ENCODE measurements at places on chromosomes 3 and 15.
A peak's percentile ranks its signal among the peaks of the same experiment; 100 is the strongest.

- no peak for DNase-seq
Measured at GRCh38 chr3:192212979-192213378, 514.4 kb downstream of the FGF12 start.

DNA sequence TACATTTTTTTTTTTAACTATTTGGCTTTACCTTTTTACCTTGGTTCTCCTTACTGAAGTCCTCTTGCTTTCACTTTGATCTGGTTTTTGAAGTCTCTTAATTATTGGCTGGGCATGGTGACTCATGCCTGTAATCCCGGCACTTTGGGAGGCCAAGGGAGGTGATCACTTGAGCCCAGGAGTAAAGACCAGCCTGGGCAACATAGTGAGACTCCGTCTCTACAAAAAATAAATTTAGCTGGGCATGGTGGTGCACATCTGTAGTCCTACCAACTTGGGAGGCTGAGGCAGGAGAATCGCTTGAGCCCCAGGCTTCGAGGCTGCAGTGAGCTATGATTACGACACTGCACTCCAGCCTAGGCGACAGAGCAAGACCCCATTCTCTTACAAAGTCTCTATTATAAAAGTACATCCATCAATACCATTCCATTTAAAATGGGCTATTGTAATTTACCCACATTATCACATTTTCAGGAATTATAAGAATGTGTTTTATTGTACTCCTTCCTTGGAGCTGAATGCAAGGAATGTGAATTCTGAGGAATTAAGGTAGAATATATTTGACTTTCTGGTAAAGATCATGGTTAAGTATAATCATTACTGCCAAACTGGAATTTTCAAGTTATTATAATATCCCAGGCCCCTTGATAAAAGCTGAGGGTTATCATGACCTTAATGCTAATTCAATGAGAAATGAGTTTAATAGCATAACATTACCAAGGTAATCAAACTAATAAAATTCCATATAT, 49.0 kb downstream of the MSL2 start:
- no peak for DNase-seq

DNA sequence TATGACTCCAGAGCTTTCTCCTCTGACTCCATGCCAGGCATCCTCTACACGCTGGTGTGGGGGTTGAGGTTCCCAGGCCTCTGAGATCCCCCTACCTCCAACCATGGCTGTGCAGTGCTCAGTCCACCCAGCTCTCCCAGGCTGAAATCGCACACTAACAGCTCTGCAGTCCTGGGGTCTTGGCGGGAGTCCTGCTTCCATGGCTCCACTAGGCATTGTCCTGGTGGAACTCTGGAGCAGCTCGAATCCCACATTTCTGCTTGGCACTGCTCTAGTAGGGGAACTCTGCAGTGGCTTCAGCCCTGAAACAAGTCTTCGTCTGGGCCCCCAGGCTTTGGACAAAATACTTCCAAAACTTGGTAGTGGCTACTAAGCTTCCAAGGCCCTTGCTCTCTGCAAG, 50.7 kb downstream of the ROPN1B start:
- no peak for DNase-seq

DNA sequence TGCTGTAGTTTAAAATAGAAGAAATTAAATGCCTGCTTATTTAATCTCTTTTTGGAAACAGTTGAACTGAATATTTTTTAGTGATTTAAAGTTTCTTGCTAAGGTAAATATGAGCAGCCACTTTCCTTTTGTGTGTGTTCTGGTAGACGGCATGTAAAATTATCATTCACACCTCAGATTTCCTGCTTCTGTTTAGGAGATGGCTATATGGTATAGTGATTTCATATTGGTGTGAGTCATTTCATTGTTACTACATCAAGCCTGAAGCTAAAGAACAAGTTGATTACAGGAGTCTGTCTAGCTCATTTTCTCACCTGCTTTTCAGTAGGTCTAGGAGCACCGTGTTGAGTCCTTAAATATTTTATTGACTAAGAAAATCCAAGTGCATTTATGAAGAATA, 2.2 kb downstream of the LRCH3 start:
- DNase-seq, result no peak

- no peak for DNase-seq
Measured at GRCh38 chr3:26963361-26963743, 340.8 kb downstream of the LRRC3B start.

DNA sequence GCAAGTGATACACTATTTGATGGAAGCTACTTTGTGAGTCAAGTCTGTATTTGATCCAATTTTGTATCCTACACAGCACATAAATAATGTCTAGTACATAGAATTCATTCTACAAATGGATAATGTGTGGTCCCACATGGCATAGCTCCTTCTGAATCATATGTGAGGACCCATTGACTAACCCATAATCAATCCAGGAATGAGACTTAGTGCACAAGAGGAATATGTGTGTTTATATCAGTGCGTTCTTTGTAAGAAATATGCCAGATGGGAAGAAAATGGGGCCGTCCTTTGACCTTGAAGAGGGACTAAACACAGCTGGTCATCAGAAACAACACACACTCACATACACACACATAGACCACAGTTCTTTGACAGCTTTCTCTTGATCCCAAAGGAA, 282.7 kb upstream of the SEMA6D start:
- DNase-seq, result no peak

DNA sequence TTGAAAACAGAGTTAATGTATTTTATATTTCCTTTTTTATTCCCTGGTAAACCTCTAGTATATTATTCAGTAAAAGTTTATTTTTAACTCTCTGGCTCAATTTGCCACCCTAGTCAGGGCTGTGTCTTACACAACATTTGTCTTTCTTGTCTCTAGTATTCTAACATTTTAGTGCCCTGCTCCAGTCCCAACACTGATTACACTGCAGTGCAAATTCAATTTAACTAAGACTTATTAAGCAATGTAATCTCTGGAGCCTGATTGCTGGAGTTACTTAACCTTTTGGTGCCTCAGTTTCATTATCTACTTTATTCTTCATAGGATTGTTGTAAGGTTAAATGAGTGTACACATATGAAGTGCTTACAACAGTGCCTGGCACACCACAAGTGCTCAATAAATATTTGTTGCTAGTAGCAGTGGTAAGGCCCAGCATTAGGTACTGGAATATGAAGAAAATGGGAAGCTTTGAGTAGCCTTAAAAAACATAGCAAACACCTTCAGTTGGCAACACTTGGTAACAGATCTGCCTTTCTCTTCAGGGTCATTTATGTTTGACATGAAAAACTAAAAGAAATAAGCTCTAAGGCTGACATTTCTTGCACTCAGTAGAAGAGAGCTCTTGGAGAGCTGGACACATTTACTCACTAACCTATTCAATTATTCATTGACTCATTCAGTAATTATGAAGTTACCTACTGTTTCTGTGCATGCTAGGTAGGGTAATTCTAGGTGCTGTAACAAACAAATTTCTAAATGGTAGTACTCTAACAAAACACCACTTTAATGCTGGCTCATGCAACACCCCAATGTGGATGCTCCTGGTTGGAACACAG, 364.5 kb upstream of the EPHA3 start:
- no peak for DNase-seq

GRCh38 chr3:135034291-135034768, 239.3 kb downstream of the EPHB1 start:
- DNase-seq, result no peak

GRCh38 chr15:63188247-63188925, 1.0 kb upstream of the RAB8B start:
- peak; percentile 37 for DNase-seq

Data from stimulated activated CD4-positive, alpha-beta T cell treated with anti-CD3 and anti-CD28 coated beads, Interleukin-1b, Interleukin-23, amount 100 ng/mL, for 48 hours (primary cell).